ENCODE measurements at places on chromosomes 3 and 15.

DNA sequence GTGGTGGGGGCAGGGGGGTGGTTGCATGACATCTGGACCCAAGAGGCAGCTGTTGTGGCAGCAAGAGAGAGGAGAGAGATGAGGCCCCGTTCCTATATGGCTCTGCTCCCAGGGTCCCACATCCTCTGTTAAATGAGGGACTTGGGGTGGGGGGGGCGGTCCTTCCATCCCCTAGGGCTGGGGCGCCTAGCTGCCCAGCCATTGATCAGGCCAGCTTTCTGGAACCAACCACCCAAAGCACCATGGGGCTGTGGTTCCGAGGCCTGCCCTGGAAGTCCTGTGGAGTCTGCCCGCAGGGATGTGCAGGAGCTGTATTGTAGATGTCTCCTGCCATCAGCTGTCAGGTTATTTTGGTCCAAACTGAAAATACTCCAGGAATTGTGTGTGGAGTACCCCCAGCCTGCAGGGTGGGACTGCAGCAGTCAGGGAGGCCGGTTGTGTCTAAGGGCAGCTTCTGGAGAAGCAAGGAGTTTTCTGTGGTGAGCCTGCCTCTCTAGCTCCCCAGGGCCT, 5.2 kb downstream of the FURIN start:
- DNase-seq = no peak

DNA sequence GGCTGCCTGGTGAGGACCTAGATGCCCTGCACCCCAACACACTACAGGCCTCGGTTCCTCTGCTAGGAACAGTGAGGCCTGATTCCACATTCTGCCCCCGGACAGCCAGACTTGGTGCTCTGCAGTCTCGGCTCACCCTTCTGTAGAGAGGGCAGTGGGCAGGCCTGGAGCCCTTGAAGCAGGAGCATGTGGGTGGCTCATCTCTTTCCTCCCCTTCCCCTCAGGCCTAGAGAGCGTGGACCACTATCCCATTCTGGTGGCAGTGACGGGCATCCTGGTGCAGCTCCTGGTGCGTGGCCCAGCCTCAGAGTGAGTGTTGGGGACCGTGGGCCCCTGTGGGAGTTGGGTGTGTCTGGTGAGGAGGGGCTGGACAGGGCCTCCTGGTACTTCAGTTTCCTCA, 3.3 kb downstream of the AMIGO3 start:
- no peak for DNase-seq

GRCh38 chr15:92878593-92879053, 21.5 kb upstream of the CHD2 start:
- DNase-seq = no peak

- no peak for DNase-seq
Measured at GRCh38 chr3:37321377-37321781, 147.0 kb upstream of the LRRFIP2 start.

GRCh38 chr3:134074790-134075567, 45.3 kb upstream of the SLCO2A1 start:
- no peak for DNase-seq

DNA sequence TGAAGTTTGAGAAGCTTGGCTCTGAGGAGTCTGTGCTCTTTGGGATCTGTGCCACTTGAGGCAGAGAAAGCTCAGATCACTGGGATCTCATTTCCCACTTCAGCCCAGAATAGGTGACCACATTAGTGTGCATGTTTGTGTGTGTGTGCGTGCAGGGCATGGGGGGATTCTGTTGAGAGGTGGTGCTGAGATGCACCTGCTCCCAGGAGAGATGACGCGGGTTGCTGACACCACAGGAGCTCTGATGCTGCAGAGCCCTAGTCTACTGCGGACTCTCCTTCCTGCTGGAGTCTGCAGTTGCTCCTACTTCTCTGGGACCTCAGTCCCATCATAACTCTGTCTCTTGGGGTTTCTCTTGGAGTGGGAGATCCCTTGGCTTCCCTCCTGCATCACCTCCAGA, 14.7 kb upstream of the CTXND1 start:
- no peak for DNase-seq

DNA sequence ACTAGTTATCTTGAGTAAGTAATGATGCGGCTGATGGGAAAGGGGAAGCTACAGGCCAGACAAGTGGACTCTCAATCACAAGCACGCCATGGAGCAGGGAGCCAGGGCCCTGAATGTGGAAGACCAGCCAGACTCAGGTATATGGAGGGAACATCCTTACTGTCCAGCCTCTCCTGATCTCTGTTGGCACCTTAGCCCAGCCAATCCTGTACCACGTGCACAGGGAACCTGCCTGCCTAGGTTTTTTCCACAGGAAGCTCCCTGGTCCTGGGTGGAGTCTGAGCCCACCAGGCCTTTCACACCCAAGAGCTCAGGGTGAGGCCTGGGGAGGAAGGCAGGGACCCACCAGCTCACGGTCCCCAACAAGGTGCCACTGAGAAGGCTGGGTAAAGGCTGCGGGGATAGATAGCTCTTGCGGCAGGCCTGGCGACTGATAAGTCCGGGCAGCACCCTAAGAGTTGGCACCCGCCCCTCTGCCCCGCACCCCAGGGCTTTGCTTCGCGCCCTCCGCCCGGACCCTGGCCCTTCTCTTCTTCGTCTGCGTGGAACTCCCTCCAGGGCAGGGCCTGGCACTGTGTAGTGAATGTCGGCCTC, 933 bp upstream of the APEH start:
- no peak for DNase-seq

- no peak for DNase-seq
Measured at GRCh38 chr3:109257269-109257668, 59.0 kb downstream of the DPPA2 start.

- no peak for DNase-seq
Measured at GRCh38 chr3:193744822-193745684, 152.0 kb downstream of the OPA1 start.

- no peak for DNase-seq
Measured at GRCh38 chr3:48826451-48826850, 21.2 kb downstream of the PRKAR2A start.

DNA sequence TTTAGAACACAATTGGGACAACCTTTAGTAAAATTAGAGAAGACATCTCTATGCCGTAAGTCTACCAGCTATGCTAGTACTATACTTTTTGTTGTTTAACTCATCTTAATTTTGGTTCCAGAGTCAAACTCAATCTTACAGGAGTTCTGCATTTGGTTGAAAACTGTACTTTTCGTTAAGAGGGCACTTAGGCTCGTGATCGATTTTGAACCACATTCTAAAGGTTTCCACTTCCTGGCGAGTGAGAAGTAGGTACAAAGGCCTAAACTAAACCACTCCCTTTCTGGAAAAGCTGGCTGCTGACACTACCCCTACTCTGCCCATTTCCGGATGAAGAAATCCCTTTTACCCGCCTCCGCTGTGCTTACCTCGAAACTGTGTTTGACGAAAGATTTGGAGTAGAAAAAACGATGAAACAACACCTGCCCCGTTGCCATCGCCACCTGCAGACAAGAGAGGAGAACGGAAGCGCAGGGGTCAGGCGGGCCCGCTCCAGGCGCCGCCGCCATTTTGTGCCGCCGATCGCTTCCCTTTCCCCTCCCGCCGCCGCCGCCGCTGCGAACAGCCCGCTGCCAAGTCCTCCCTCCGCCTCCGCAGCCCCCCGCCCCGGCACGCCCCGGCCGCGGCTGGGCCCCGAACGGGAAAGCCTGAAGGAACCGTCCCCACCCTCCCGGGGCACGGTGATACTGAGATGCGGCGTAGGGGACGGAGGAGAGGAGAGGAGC, 748 bp downstream of the CCNL1 start:
- DNase-seq = peak; percentile 55

DNA sequence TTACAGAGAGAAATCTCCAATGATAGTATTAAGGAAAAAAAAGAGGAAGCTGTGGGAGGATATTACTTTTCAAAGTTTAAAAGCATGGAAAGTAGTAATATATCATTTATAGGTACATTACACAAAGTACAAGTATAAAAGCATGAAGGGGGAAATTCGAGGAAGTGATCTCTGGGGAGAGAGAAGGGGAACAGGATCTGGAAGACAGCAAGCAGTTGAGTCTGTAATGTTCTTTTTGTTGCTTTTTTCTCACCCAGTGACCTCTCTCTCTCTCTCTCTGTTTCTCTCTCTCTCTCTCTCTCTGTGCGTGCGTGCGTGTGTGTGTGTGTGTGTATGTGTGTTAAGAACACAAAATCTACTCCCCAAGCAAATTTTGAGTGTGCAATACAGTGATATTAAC, 10.2 kb downstream of the C3orf20 start:
- DNase-seq = no peak

GRCh38 chr15:70519616-70520015, 243.7 kb downstream of the UACA start:
- DNase-seq = no peak

DNA sequence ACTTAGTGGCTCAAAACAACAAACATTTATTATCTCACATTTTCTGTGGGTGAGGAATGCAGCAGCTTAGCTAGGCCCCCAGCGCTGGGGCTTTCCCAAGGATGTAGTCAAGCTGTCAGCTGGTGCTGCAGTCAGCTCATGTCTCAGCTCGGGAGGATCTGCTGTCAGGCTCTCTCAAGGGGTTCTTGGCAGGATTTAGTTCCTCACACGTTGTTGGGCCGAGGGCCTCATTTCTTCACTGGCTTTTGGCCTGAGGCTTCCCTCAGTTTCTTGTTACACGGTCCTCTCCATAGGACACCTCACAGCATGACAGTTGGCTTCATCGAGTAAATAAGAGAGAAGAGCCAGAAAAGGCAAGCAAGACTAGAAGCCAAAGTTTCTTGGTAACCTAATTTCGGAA, 13.7 kb upstream of the U2SURP start:
- no peak for DNase-seq

DNA sequence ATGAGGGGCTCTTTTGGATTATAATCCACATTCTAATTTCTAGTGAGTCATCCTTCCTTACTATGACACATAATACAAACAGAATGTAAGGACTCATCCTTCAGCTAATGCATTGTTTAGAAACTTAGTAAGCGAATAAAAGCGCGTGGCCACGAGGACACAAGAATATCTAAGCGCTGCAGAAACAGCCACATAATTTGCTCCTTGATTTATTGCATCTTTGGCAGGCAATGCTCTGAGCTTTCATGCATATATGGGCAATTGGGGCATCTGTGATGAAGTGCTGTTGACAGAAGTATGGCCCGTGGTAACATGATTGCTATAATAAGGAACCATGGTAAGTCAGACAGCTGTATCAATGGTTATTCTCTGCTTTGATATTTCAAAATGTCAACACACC, 191.3 kb upstream of the ZNF385D start:
- DNase-seq = no peak

DNA sequence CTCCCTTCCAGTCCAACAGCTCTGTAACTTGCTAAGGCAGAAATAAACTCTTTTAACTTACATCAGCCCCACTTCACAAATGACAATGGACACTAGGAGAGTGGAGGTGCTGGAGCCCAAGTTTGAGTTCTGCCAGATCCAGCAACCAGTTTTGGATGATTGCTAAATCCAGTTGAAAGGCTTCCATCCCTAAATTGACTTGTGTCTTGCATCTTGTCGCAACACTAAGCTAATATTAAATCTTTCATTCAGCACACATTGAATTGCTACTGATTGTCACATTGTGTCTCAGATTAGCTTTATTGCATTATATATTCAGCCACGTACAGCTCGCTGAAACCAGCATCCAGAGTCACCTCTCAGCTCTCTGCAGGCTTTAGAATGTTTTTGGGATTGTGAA, 41.7 kb upstream of the LIPC start:
- DNase-seq = no peak

GRCh38 chr3:24504772-24505171, 10.1 kb upstream of the THRB start:
- no peak for DNase-seq

Data from stimulated activated CD4-positive, alpha-beta T cell treated with anti-CD3 and anti-CD28 coated beads, Interleukin-1b, Interleukin-23, amount 100 ng/mL, for 1 hour (primary cell).